ENCODE measurements at places on chromosomes 1 and 21. TPM values are rescaled to one million over a fixed set of nuclear protein-coding genes. Genes with fewer than 3 reads are reported as not detected.

Gene GBP3
- total RNA-seq: 9.2 TPM

Gene GJA8
- not detected for total RNA-seq

Gene GPR153
- 4.8 TPM for total RNA-seq

Gene VWA5B1
- total RNA-seq: not detected

Gene PRAMEF9
- not detected for total RNA-seq

Gene KCNE2
- 0.71 TPM for total RNA-seq

Gene CBR3
- 0.16 TPM for total RNA-seq

Gene SLC26A9
- 0.43 TPM for total RNA-seq

Gene PADI4
- not detected for total RNA-seq

Gene BSND
- total RNA-seq: 0.10 TPM

Gene METTL18
- 2.2 TPM for total RNA-seq

Gene LCE5A
- total RNA-seq: not detected

Gene ADCY10
- not detected for total RNA-seq

Gene FAM43B
- total RNA-seq: not detected

Gene ABCA4
- not detected for total RNA-seq

Gene PTTG1IP
- 123 TPM for total RNA-seq
